Stimulated activated CD4-positive, alpha-beta T cell treated with anti-CD3 and anti-CD28 coated beads, Interleukin-1b, Interleukin-23, amount 100 ng/mL, for 1 hour (primary cell): ENCODE measurements at places on chromosomes 3 and 15.

GRCh38 chr3:128855569-128855968 lies 23.9 kb upstream of the ACAD9 start:
- DNase-seq: no peak

DNA sequence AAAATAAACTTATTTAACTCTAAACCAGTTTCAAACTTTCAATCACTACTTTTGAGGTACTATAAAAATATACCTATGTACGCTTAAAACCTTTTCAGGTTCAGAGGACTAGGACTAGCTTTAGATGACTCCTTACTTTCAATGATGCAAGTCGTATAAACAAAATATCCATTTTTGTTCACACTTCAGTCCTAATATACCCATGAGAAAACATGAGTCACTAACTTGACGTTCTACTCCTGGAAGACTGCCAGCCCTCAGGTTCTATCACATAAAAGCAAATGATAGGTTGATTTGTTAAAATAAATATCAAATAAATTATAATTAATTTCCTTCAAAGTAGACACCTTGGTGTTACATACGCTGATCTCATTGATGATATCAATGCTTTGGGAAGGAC lies 10.6 kb upstream of the P3H2 start:
- no peak for DNase-seq

DNA sequence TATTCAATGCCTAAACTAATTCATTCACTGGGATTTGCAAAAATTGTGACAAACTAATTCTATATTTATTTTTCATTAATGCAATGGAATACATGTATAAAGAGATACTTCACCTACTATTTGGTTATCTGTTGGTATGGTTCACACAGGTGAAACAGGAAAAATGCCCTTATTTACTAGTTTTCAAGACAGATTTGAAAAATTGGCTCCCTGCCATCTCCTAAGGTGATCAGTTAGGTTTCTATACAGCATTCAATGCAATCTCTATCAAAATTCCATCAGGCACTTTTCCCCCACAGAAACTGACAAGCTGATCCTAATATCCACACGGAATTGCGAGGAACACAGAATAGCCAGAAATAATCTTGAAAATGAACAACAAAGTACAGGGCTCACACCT lies 101.1 kb downstream of the DLG1 start:
- DNase-seq: no peak

GRCh38 chr3:131151-131888 lies 65.2 kb upstream of the CHL1 start:
- no peak for DNase-seq

DNA sequence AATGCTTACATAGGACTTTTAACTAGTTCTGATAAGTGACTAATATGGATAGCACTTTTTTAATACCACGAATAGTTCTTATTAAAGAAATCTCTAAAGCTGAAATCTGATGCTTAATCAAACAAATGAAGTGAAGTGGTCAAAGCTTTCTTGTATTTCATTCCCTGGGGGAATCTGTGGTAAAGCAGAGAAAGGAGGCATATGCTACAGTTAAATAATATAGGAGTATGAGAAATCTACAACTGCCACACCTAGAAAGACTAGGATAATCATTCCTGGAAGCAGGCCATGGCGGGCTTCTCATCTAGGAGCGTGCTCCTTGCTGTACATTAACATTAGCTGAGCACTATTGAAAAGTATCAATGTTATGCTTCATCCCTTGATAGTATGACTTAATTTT lies 835.7 kb downstream of the OTOL1 start:
- no peak for DNase-seq
